Sigmoid colon (tissue), 7 donors: ENCODE measurements at places on chromosomes 11 and 22. TPM values are rescaled to one million over a fixed set of nuclear protein-coding genes. Genes with fewer than 3 reads are reported as not detected.

Gene KRTAP5-9
- not detected for polyA plus RNA-seq

Gene FGF19
- not detected for polyA plus RNA-seq

Gene EMID1
- polyA plus RNA-seq: 3.2 TPM

Gene TBX1
- polyA plus RNA-seq: 2.4 TPM

Gene PVALB
- not detected for polyA plus RNA-seq

GRCh38 chr11:44327730-44328129, 17.8 kb upstream of the ALX4 start:
- no peaks in the 10 kb centered on the region for H3K4me1 ChIP-seq
- H3K27me3 ChIP-seq: peaks cover 19% of the 10 kb centered on the region
- H3K4me3 ChIP-seq: no peak overlapping the region
- H3K27ac ChIP-seq: no peak overlapping the region
- H3K36me3 ChIP-seq: no peaks in the 10 kb centered on the region

GRCh38 chr11:109698237-109698636, 276.2 kb downstream of the C11orf87 start:
- H3K27ac ChIP-seq: no peak overlapping the region
- H3K4me3 ChIP-seq: no peak overlapping the region
- no peaks in the 10 kb centered on the region for H3K36me3 ChIP-seq
- no peaks in the 10 kb centered on the region for H3K27me3 ChIP-seq
- no peak for DNase-seq

DNA sequence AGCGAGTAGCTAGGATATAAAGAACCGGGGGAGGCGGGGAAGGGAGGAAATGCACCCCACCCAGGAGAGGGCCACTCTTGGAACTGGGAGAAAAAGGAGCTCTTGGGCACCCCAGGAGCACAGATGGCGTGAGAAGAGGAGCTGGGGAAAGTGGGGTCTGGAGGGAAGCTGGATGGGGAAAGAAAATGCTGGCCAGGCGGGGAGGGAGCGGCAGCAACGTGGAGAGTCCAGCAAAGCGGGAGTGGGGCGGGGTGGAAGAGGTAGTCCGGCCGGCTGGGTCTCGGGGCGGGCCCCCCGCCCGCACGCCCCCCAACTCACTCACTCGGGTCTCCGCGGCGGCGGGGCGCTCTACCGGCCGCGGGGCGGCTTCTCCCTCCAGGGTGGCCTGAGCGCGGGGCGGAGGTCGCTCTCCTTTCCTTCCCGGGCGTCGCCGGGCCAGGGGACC, 522 bp downstream of the TOB2 start:
- peak overlapping the region; percentile 99 for H3K4me3 ChIP-seq
- no peaks in the 10 kb centered on the region for H3K27me3 ChIP-seq
- H3K36me3 ChIP-seq: peaks cover 17% of the 10 kb centered on the region
- peaks cover 33% of the 10 kb centered on the region for H3K4me1 ChIP-seq

- H3K4me1 ChIP-seq: no peaks in the 10 kb centered on the region
- no peak overlapping the region for H3K27ac ChIP-seq
- no peaks in the 10 kb centered on the region for H3K27me3 ChIP-seq
- H3K36me3 ChIP-seq: no peaks in the 10 kb centered on the region
- peak; percentile 42 for DNase-seq
Observed at GRCh38 chr22:44429941-44430587, 68.0 kb downstream of the RTL6 start.

GRCh38 chr11:40602866-40603552, 856.4 kb downstream of the LRRC4C start:
- H3K27ac ChIP-seq: no peak overlapping the region
- DNase-seq: no peak
- H3K4me1 ChIP-seq: no peaks in the 10 kb centered on the region
- H3K27me3 ChIP-seq: no peaks in the 10 kb centered on the region

- no peak overlapping the region for H3K27ac ChIP-seq
- H3K4me3 ChIP-seq: no peak overlapping the region
- no peaks in the 10 kb centered on the region for H3K4me1 ChIP-seq
- no peaks in the 10 kb centered on the region for H3K27me3 ChIP-seq
Observed at GRCh38 chr11:35347921-35348331, 71.4 kb downstream of the SLC1A2 start.

DNA sequence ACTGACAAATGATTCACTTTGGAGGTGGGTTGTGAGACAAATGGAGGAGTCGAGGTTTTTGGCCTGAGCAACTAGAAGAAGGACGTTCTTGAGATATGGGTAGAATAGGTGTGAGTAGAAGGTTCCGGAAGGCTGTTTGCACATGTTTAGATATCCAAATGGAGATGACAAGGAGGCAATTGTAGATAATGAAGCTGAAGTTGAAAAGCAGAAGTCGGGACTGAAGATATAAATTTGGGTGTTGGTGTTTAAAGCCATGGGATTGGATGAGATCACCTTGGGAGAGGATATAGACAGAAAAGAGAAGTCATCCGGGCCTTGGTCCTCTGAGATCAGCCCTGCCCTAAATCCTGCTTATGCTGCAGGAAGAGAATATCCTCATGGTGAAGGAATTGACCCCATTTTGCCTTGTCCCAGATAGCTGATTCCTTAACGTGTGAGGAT, 75.5 kb upstream of the CD44 start:
- H3K27me3 ChIP-seq: no peaks in the 10 kb centered on the region
- no peaks in the 10 kb centered on the region for H3K36me3 ChIP-seq
- no peak for DNase-seq
- H3K4me3 ChIP-seq: no peak overlapping the region

DNA sequence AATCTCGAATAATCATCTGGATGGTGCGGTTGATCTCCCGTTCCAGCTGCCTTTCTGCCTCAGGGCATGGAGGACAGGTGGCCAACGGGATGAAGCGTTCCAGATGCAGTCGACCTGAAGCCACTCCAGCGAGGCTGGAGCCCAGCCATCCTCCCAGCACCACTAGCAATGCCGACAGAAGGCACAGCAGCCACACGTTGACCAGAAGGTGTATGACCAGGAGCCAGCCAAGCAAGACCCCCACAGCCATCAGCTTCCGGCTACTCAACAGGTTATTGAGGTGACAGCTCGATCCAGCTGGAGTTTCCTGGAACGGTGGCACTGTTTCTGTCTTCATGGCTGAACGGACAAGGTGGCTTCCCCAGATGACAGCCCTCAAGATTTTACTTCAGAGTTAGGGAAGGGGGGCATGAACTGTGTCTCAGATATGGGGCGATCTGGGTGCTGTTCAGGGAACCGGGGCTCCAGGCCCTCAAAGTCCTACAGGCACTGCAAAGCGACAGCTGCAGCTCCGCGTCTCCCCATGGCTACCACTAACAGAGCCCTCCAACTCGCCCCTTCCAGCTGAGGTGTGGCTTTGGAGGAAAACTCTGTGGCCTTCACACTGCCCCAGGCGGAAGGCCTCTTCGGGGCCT, 559 bp downstream of the SNX19 start:
- peak overlapping the region; percentile 90 for H3K27ac ChIP-seq
- peaks cover 49% of the 10 kb centered on the region for H3K4me1 ChIP-seq
- no peaks in the 10 kb centered on the region for H3K27me3 ChIP-seq
- no peak for DNase-seq
- H3K4me3 ChIP-seq: peak overlapping the region; percentile 84

DNA sequence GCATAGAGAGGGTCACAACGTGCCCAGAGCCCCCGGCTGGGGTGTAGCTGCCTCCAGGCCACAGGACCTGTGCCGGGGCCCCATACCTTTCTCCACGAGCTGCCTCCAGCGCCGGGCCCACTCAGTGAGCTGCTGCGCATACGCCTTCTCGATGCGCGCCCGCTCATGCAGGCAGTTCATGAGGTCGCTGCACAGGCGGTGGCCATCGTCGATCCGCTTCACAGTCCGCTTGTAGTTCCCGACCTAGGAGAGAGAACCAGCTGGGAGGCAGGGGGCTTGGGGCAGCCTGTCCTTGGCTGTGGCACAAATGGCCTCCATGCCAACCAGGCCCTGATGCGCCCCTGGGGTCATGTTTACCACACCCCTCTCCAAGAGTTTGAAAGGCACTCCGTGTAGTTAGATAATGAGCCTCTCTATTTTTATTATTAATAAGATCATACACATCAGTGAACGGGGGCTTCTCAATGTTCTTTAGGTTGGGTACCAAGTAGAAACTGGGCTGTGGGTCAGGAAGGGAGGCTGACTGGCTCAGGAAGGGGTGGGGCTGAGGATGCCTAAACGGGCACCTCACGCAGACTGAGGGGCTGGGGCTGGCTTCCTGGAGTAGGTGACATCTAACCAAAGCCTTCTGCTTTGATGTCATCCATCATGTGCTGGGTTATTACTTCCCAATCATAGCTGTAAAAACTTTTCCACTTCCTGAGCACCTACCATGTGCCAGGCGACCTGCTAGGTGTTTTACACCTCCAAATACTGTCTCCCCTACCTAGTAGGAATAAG, 36.5 kb upstream of the ARFGAP3 start:
- no peaks in the 10 kb centered on the region for H3K4me1 ChIP-seq
- no peak overlapping the region for H3K27ac ChIP-seq
- peaks cover 15% of the 10 kb centered on the region for H3K36me3 ChIP-seq
- no peaks in the 10 kb centered on the region for H3K27me3 ChIP-seq
- DNase-seq: no peak

DNA sequence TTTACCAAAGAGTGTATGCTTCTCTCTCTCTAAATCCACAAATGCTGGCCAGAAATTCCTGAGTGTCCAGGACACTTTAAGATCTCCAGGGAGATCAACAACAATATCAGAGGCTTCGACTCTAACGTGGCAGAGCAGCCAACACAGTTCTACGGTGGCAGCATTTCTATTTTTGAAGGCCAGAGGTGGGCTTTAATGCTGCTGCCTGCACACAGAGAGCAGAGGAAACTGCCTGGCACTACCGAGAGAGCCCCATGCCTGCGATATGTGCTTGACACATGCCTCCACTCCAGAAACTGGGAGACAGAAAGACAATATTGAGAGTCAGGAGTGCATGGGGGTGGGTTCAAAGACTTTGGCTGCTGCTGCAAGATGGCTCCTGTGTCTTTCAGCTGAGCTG, 48.8 kb upstream of the GALNT18 start:
- H3K27ac ChIP-seq: peak overlapping the region; percentile 68
- no peaks in the 10 kb centered on the region for H3K36me3 ChIP-seq
- no peak for DNase-seq

DNA sequence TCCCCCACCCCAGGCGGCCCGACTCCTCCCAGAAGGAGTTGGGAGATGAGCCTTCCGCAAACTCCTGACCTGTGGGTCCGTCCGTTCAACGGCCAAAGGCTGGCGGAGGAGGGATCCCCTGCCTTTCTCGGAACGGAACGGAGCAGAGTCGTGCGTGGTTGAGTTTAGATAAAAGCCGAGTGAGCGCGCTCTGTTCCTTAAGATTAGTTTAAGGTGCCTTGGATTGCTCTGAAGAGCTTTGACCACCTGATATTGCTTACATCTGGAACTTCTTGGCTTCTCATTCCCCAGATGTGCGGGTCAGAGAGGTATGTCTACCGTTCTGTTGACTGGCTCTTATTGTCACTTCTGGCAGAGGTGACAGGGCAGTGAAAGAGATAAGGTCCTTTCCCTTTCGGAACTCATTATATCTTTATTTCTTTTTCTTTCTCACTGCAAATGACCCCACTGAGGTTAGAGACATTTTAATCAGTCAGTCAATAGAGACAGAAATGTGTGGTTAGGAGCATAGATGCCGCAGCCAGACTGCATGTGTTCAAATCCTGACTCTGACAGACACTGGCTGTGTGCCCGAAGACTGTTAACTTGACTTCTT, at the start of gene TRIM6:
TSS of gene TRIM6 (plus strand) at position 31 of the 595 bp plus-strand sequence. CDS start at position 292, 261 bp downstream.
- H3K27ac ChIP-seq: peak within 1 kb of the TSS; percentile 70
- no peaks in the 10 kb centered on the region for H3K27me3 ChIP-seq
- peak within 1 kb of the TSS; percentile 39 for H3K4me3 ChIP-seq
- no peaks in the 10 kb centered on the region for H3K4me1 ChIP-seq
- DNase-seq: peak; percentile 83
- H3K36me3 ChIP-seq: no peaks in the 10 kb centered on the region

DNA sequence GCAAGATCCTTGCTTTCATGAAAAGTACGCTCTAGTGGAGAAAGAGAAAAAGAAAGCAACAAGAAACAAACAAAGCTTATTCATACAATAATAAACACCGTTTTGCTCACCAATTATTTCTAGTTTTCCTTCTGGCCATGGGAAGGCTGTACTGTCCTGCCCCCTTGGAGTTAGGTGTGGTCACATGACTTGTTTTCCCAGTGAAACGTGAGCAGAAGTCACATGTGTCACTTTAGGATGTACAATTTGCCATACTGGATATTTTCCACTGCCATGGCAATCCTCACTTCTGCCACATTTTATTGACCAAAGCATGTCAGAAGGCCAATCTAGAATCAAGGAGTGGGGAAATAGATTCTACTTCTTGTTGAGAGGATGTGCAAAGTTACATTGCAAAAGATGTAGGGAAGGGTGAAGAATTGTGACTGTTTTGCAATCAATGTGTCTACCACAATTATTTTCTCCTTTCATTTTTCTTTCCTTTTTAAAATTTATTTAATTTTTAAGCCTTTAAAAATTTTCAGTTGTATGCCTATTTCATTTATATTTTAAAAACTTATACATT, 24.3 kb upstream of the TRAF6 start:
- H3K36me3 ChIP-seq: no peaks in the 10 kb centered on the region
- no peaks in the 10 kb centered on the region for H3K27me3 ChIP-seq
- no peak for DNase-seq
- no peak overlapping the region for H3K27ac ChIP-seq
- H3K4me1 ChIP-seq: no peaks in the 10 kb centered on the region

DNA sequence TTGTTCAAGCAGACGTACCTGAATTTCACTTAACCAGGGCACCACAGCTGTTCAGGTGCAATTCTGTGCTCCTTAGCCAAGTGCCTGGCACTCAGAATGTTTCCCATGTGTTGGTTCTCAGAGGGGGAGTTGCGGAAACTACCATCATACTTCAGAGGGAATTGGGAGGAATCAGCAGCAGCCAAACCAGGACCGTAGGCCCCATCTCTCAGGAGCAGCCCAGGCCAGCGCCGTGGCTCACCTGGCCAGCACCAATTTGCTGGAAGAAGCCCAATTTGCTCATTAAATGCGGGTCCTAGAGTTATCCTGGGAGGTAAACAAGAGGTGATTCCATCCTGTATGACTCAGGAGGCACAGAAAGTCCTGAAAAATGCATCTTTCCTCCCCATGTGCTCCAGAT, 435.4 kb downstream of the BRD1 start:
- no peaks in the 10 kb centered on the region for H3K4me1 ChIP-seq
- no peak overlapping the region for H3K4me3 ChIP-seq
- peak; percentile 8 for DNase-seq
- H3K27me3 ChIP-seq: no peaks in the 10 kb centered on the region
- no peaks in the 10 kb centered on the region for H3K36me3 ChIP-seq
- H3K27ac ChIP-seq: no peak overlapping the region
